ENCODE measurements at places on chromosomes 11 and 22. TPM values are rescaled to one million over a fixed set of nuclear protein-coding genes. Genes with fewer than 3 reads are reported as not detected.

Gene SLC29A2
- 6.7 TPM for polyA plus RNA-seq

Gene BIK
- 1.0 TPM for polyA plus RNA-seq

Gene SCN2B
- polyA plus RNA-seq: 0.07 TPM

Gene RTN4R
- 0.59 TPM for polyA plus RNA-seq

Gene MS4A1
- polyA plus RNA-seq: 2.0 TPM

Gene HIPK3
- 10.8 TPM for polyA plus RNA-seq
